ENCODE measurements at places on chromosomes 7 and 10.

DNA sequence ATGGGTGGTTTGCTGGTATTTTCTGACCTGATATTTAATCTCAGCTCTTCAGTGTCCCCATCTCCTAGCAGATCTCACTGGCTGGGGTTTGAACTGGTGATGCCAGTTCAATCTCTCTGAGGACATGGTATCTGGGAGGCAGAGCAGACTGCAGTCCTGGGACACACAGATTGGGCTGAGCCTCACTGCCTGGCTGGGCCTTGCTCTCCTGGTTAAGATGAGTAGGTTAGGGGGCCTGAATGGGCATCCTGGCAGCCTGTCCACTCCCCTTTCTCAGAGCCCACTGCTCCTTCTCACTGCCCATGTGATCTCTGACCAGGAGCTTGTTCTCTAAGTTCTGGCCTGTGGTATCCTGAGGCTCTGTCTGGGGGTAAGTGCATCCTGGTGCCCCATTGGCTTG is 363.4 kb downstream of the GLRX3 start:
- no peak for DNase-seq

DNA sequence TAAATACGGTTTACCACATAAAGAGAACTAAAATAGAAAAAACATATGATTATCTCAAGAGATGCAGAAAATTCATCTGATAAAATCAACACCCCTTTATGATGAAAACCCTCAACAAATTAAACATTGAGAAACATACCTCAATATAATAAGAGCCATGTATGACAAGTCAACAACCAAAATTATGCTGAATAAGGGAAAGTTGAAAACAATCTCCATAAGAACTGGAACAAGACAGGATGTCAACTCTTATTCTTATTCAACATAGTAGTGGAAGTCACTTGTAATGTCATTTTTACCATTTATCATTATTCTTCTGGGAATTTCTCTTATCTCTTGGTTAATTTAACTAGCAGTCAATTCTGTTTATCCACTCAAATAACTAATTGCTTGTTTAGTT is 79.0 kb downstream of the PCDH15 start:
- no peak for DNase-seq

- DNase-seq = no peak
Observed at GRCh38 chr7:50411332-50411731, 38.8 kb downstream of the FIGNL1 start.

- no peak for DNase-seq
Observed at GRCh38 chr7:101357433-101357832, 5.2 kb upstream of the COL26A1 start.

DNA sequence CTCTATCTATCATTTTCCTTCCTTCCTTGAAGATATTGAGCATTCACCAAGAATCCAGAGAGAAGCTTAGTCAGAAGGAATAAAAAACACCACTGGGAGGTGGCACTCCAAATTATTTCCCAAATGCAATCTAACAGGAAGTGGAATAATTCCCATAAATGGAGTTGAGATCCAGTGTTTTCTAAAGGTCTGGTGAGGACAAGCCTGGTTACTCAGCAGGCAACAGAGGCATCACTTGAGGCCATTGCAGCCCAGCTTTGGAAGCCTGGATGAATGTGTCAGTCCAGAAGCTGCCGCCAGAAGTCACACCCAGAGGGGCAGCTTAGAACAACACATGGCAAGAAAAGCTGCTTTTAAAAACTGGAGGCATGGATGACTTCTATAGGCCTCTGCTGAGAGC is 288.9 kb upstream of the KLF6 start:
- no peak for DNase-seq

GRCh38 chr10:14327527-14327926 is 3.2 kb downstream of the FRMD4A start:
- DNase-seq = no peak

- no peak for DNase-seq
Observed at GRCh38 chr7:43758822-43759683, 573 bp downstream of the BLVRA start.

DNA sequence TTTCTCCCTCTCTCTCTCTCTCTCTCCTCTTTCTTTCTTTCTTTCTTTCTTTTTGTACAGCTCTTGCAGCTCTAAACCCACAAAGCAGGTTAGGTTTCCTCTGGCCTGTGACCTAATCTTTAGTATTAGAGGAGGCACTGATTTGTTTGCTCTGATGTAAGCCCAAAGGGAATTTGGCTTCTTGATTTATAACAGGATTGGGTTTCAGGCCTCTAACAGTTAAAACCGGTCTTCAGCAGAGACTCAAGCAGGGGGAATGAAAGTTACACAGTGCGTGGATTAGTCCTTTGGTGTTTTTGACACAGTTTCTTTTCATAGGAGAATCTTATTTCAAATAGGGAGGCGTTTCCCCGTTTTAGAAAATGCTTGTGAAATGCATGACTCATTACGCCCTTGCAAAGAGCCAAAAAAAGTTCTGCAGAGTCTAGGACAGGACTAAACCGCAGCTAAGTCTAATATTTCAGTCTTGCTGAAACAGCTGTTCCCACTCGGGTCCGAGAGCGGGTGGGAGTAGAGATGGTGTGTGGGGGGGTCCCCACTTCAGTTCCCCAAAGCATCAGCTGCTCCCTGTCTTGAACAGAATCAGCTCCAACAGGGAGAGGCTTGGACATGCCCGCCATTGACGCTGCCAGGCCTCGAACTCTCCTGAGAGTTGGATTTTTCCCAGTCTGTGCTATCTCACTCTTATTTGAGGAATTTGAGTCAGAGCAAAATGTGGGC is 296.5 kb upstream of the PITRM1 start:
- DNase-seq = no peak

GRCh38 chr10:25978771-25979170 is 44.7 kb downstream of the MYO3A start:
- DNase-seq = no peak

- DNase-seq = no peak
Observed at GRCh38 chr10:101292194-101293006, 61.6 kb upstream of the BTRC start.

GRCh38 chr10:69073026-69073425 is 14.9 kb upstream of the SRGN start:
- DNase-seq = no peak

DNA sequence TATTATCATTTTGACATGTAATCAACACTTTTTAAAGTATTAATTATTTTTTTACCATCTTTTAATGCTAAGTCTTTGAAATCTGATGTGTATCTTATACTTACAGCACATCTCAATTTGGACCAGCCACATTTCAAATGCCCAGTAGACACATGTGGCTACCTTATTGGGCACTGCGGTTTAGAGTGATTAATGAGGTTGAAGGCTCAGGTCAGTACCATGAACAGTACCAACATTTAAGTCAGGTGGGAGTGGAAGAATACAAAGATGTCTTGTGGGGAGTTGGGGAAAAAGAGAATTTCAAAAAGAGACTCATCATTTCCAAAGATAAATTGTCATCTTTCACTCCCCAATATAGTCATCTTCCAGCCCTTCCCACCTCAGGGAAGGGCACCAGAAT is 40.5 kb downstream of the COL28A1 start:
- no peak for DNase-seq

- no peak for DNase-seq
Observed at GRCh38 chr7:97018126-97018601, 6.5 kb downstream of the DLX5 start.

- DNase-seq = no peak
Observed at GRCh38 chr7:140367528-140367927, 30.8 kb downstream of the SLC37A3 start.

DNA sequence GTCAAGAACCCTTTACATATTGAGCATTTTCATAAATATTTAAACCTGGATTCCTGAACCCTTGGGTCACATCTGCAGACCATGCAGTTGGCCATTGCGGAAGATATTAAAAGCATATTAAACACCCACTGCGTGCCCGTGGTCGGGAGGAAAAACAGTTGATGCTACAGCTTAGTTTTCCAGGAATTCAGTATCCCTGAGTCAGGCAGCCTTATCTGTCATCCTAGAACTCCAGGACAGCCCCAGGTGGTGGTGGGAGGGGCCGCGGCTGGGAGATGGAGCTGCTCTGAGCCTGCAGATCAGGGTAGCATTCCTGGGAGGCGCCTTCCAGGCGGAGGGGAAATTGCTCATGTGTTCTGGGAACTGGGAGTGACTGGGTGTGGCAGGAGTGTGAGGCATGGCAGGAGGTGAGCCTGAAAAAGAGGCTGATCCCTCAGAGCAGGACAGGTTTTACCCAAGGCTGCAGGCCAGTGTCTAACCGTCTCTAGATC is 222.9 kb upstream of the SH2B2 start:
- no peak for DNase-seq

DNA sequence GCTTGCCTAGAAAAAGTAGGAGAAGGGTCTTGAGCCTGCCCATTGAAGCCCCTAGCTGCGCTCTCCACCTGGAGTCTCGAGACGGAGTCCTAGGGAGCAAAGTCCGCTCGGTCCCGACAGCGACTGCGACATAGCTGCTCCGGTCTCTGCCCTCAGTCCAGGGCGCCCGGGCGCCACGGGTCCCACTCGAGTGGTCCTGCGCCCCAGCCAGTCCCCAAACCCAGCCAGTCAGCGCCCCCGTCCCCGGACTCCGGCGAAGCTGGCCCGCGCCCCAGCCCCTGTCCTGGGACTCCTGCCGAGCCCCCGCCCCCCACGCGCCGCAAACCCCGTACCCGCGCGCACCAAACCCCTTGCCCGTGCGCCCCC is 490 bp downstream of the TNS3 start:
- DNase-seq = no peak

DNA sequence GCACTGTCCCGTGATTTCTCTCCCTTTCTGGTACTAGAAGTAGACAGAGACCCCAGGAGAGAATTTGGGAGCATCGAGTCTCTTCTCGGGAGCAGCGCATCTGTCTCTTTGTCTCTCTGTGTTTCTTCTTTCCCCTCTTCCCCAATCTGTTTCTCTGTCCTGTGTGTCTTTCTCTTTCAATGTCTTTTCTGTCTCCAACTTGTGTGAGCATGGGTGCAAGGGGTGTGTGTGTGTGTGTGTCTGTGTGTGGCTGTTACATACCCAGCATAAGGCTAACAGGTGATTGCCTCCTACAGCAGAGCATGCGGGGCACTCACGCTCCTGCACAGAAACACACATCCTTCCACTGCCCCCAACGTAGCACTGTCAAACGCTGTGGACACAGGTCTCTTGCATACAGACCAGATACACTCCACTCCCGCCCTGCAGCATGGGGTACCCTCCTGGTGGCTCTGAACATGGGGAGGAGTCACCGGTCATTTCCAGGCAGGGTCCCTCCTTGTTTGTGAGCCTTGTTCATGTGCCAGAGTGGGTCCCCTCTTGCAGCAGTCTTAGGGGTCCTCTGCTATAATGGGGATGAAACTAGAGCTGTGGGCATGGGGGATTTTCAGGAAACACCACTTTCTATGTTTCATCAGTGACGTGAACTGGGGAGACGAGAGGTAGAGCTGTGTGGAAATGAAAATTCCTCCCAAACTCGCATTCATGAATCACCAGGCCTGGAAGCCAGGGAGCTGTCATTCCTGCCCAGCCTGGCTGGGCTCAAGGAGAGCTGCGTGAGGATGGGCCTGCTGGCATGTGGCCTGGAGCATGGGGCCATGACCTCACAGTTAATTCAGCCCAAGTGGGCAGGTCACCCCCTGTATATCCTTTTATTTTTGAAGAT is 980 bp downstream of the ADAMTS14 start:
- DNase-seq = no peak

GRCh38 chr7:98629001-98629431 is 11.9 kb downstream of the NPTX2 start:
- no peak for DNase-seq

DNA sequence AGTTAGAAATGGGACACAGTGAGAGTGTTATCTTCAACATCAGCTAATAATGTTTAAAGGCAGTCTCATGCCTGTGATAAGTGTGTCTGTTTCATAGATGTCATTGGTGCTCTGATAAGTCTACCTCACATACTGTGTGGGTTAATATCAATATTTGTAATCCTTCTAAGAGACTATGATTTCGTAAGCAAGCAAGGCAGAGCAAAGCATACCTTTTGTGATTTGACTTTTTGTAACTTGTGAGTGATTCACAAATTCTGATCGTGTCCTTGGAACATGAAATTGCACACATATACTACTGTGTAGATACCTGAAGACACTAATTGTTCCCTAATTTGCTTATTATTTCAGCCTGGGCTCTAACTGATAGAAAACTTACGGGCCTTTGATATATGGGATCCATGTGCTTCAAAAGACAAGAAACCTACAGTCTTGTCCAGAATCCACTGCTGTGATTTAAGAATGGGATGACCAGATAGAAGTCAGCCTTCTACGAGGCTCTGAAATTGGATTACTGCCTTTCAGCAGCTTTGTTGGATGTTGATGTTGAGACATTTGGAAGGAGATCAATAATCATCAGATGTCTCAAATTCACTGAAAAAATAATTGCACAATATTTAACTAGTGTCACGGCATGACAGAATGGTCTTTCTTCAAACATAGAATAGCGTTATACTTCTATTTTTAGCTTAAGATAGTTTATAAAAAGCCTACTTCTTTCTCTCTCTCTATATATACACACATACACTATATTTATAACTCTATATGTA is 63.2 kb upstream of the KLF6 start:
- DNase-seq = no peak

DNA sequence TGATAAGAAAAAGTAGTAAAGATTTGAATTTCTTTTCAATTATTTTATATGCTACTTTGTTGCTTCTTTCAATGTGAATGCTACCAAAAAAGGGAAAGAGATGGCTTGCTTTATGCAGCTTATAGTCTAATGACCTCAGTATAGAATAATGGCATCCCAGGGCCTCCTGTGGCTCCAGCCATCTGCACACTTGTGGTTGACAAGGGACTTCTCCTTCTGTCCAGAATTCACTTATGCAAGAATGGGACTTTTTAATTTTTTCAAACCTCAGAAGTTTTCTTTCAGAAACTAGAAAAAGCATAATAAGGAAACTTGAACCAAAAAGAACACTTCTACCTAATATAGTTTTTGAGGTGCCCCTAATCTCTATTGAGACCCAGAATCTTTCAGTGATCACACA is 310.9 kb downstream of the CTNNA3 start:
- DNase-seq = no peak

DNA sequence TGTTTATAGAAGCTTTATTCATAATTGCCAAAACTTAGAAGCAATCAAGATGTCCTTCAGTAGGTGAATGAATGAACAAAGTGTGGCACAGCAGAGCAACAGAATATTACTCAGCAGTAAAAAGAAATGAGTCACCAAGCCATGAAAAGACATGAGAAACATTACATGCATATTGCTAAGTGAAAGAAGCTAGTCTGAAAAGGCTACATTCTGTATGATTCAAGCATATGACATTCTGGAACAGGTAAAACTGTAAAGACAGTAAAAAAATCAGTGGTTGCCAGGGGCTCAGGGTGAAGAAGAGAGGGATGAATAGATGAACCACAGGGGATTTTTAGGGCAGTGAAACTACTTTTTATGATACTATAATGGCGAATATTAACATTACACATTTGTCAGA is 80.9 kb upstream of the APBB1IP start:
- DNase-seq = no peak

DNA sequence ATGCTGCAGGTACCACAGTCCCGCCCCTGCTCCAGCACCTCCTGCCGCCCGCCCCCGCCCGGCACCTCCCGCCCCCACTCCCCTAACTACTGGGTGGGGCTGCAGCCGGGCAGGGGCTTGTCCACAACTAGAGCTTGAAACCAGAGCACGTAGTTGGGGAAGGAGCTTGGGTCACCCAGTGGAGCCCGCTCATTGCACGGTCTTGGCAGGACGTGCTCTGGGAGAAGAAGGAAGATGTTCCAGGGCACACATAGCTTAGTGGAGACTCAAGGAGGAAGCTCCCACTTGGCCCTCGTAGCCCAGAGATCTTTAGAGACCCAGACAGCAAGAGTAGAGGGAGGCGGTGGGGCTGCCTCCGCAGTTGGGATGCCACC is 692 bp downstream of the IGFBP1 start:
- DNase-seq = no peak

- DNase-seq = no peak
Observed at GRCh38 chr10:130741901-130742855, 569.3 kb downstream of the TCERG1L start.

- peak; percentile 34 for DNase-seq
Observed at GRCh38 chr10:84333864-84334451, 5.6 kb downstream of the CCSER2 start.

Data from stimulated activated CD4-positive, alpha-beta T cell treated with anti-CD3 and anti-CD28 coated beads, Interleukin-1b, Interleukin-23, amount 100 ng/mL, for 1 hour (primary cell).